Activated T-cell treated with anti-CD3 and anti-CD28 coated beads, Interleukin-2, amount 50 U/mL, for 24 hours (primary cell): ENCODE measurements at places on chromosomes 13 and 19.
A peak's percentile ranks its signal among the peaks of the same experiment; 100 is the strongest.

DNA sequence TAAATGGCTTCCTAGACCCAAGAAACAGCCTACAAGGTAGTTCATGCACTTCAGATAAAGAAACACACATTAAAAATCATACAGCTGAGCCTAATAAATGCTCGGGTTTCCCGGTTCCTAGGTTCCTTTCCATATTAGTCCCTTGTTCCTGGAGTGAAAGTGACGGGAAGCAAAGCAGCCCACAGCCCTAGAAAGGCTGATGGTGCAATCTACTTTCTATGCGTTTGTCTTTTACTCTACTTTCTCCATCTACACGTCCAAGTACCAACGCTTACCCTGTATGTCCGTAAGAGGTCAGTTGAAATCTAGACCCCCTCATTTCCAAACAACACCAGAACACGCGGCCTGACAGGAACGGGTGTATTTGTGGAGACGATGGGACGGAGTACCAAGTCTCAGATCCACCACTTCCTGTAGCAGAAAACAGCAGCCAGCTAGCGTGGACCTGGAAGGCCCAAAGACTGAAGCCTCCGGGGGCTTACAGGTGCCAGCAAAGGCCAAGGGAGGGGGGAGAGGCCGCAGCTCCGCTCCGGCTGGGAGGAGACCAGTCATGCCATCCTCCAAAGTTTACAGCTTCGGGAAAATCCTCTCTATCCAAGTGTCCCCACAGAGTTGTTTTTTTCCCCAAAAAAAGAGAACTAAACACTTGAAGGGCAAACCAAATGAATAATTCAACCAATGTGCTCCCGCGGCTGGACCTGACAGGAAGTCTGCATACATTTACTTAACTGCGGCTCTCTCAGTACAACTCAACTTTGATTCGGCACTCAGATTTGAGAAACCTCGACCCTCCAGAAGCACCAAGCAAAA lies 34.1 kb downstream of the STK24 start:
- peak; percentile 36 for DNase-seq

DNA sequence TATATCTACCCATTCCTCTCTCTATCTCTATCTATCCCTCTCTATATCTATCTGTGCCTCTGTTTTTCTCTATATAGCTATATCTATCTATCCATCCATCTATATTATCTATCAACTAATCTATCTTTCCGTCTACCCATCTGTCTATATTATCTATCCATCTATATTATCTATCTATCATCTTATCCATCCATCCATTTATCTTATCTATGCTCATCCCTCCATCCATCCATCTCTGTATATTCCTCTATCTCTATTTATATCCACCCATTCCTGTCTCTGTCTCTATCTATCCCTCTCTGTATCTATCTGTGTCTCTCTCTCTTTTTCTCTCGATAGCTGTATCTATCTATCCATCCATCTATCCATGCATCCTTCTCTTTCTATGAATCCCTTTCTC lies 14.2 kb downstream of the PTGER1 start:
- DNase-seq, result no peak

GRCh38 chr19:28294395-28294794 lies 918.6 kb downstream of the UQCRFS1 start:
- DNase-seq, result no peak

GRCh38 chr19:5828661-5829566 lies 10.6 kb downstream of the FUT6 start:
- DNase-seq, result peak; percentile 69

DNA sequence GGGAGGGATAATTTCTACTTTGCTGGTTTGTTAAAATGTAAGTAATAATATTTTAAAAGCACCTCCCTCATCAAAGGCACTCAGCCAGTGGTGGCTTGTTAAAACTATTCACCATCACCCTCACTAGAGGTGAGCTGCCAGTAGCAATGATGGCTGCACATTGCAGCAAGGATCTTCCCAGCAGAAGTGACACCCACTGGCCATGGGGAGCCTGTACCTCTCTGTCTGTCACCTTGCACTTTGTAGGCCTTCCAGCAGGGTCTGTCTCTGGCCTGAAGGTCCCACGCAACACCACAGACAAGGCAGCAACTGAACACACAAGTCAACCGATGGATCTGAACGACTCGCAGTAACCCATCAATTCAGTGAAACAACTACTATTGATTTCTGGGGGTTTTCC lies 47.3 kb upstream of the C13orf42 start:
- DNase-seq, result no peak

- no peak for DNase-seq
Measured at GRCh38 chr13:49498206-49498605, 2.5 kb downstream of the PHF11 start.
